ENCODE measurements at places on chromosomes 1 and 21. TPM values are rescaled to one million over a fixed set of nuclear protein-coding genes. Genes with fewer than 3 reads are reported as not detected.

Gene ITGB3BP
- total RNA-seq = 39.7 TPM

Gene FMO3
- total RNA-seq = not detected

Gene SPATA45
- total RNA-seq = not detected

Gene EPHB2
- not detected for total RNA-seq

Gene CD1B
- not detected for total RNA-seq

Gene HJV
- not detected for total RNA-seq

Gene RNPC3
- 28.9 TPM for total RNA-seq

Gene ATP1A4
- total RNA-seq = not detected

Gene TMPRSS2
- total RNA-seq = not detected

Gene LCA5L
- not detected for total RNA-seq

Gene CD84
- total RNA-seq = 6.3 TPM

Data from activated naive CD4-positive, alpha-beta T cell treated with anti-CD3 and anti-CD28 coated beads, Interleukin-2, amount 10 ng/mL, durations not matched to agents 5 hours and 36 hours (primary cell).